ENCODE measurements at places on chromosomes 6 and 20.

DNA sequence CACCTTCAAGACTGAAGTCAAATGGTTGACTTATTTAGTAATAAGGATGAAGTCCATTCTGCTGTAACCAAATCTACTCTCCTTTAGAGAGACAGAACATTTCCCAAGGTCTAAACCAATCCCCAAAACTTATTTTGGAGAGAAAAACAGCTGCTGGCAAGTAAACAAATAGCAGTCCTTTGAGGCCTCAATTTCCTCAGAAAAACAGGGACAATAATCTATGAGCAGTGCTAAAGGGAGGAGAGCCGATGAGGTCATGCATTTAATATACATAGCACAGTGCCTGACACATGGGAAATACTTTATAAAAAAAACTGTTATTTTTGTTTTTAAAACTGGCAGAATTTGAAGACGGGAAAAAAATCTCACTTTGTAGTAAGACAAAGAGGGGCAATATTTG is 526.0 kb downstream of the EPM2A start:
- no peak for DNase-seq

- DNase-seq, result peak; percentile 68
Measured at GRCh38 chr6:106141441-106142237, 55.5 kb downstream of the PRDM1 start.

DNA sequence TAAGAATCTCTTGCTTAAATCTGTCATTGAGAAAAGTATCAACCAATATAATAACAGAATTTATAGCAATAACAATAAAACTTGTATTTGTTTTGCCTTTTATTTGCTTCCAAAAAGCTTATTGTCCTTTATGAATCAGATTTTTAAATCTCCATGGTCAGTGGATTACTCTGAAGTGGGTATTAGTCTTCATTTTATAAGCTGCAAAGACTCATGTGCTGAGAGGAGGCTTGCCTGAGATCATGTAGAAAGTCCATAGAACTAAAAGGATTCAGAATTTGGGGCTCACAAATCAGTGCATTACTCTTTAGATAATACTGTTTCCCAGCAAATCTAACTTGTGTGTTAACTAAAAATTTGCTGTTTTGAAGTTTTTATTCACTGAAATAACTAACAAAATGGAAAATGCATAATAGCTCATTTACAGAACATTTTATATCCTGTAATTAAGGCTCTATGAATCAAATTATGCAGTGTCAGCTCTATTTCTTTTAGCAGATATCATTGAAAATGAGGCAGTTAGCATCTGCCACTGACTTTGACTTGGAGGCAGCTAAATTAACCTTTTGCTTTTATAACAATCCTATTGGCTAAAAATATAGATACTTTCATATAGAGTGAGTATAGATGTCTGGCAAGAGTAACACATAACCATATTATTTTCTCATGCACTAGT is 781.1 kb upstream of the CITED2 start:
- no peak for DNase-seq

GRCh38 chr20:1371202-1371782 is 21.6 kb downstream of the FKBP1A start:
- no peak for DNase-seq

DNA sequence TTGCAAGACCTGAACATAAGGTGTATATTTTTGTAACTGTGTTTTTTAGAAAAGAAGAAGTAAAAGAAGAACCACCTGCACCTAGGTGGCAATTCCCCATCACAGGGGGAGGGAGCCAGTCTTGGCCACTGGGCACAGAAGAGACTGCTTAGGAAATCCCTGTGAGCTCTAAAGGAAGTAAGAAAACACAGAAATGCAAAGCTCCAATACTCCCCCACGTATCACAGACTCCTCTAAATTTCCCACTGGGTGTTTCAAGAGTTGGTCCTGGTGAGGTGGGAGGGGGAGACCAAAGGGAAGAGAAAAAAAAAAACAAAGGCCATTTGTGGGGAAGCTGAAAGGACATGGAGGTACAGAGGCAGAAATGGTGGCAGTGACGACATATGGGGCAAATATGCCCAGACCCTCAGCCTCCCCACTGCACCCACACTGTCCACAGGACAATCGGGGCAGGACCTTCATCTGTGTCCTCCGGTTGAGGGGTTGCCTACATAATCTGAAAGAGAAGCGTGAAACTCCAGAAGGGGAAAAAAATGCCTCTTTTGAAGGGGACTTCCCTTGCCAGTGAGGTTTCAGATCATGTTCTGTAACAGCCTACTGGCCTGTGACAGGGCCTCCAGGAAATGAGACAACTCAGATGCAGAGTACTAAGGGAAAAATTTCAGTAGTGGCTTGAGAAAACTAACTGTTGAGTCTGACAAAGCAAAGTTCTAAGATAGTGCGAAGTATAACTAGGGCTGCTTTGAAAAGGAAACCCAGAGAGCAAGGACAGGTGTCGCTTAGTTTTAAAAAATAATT is 226.2 kb upstream of the MARCKS start:
- DNase-seq, result peak; percentile 90

- DNase-seq, result no peak
Measured at GRCh38 chr20:46920114-46920513, 25.5 kb downstream of the EYA2 start.

- DNase-seq, result no peak
Measured at GRCh38 chr6:359261-360035, 32.1 kb upstream of the IRF4 start.

DNA sequence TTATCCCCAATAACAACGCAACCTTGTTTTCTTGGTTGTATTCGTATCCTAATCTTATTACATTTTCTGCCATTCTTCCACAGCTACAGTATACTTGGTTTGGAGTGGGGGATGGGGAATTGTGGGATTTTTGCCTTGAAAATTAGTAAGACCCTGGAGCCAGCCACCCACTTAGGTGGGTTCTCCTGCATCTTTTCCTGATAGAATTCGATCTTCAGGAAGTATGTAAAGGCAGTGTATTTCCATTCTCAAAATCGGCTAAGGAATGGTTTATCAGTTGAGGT is 1.1 kb downstream of the ITCH start:
- DNase-seq, result no peak

- peak; percentile 26 for DNase-seq
Measured at GRCh38 chr6:20370393-20370792, 31.3 kb upstream of the E2F3 start.

GRCh38 chr6:47581591-47581990 is 104.0 kb downstream of the CD2AP start:
- no peak for DNase-seq

GRCh38 chr20:10626896-10627295 is 46.9 kb downstream of the JAG1 start:
- no peak for DNase-seq

DNA sequence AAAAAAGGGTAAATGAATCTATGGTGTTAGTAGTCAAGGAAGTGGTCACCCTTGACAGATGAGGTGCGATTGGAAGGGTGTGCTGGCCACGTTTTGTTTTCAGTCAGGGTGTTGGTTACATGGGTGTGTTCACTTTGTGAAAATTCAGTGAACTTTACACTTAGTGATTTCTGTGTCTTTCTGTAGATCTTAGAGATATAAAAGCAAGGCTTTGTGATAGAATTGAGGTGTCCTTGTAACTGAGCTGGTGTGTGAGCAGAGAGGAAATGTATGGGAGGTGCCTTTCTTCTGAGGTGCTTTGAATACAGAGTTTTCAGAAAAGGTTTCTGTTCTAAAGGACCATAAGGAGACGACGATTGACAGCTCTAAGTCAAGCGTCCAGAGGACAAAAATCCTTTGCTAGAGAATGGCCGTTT is 90.5 kb downstream of the SAMD3 start:
- peak; percentile 86 for DNase-seq

- DNase-seq, result peak; percentile 23
Measured at GRCh38 chr6:118812970-118813369, 81.0 kb upstream of the ASF1A start.

- DNase-seq, result no peak
Measured at GRCh38 chr6:5278047-5278446, 16.7 kb downstream of the FARS2 start.

DNA sequence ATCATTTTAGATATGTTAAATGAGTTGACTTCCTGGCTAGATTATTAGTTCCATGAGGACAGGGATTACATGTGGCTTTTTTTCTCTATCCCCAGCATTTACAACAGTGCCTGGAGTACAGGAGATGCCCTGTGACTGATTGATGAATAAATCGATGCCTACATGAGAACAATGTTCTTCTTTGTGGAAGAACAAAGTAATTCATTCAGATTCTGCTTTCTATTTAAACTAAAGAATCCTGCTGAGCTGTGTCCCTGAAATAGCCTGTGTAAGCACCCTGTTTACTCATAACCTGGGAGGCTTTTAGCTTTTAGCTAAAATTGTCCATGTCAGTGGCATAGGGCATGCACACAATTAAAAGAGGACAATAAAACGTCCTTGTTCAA is 125.1 kb upstream of the BTBD3 start:
- DNase-seq, result no peak

DNA sequence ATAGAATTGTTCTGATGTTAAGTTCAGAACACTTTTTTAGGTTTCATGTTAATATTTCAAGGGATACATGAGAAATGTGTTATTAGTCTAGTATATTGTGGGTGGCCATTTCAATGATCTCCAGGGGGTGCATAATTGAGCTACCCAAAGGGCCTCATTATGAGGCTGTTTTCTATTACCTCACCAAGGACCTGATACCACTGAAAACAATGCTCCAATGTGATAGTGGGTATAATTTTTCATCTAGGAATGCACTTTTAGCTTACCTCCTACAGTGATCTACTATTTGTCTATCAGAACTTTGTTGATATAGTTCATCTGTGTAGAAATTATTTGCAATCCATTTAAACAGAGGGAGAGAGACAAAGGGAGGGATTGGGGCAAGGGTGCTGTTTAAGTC is 106.8 kb upstream of the HS3ST5 start:
- no peak for DNase-seq

DNA sequence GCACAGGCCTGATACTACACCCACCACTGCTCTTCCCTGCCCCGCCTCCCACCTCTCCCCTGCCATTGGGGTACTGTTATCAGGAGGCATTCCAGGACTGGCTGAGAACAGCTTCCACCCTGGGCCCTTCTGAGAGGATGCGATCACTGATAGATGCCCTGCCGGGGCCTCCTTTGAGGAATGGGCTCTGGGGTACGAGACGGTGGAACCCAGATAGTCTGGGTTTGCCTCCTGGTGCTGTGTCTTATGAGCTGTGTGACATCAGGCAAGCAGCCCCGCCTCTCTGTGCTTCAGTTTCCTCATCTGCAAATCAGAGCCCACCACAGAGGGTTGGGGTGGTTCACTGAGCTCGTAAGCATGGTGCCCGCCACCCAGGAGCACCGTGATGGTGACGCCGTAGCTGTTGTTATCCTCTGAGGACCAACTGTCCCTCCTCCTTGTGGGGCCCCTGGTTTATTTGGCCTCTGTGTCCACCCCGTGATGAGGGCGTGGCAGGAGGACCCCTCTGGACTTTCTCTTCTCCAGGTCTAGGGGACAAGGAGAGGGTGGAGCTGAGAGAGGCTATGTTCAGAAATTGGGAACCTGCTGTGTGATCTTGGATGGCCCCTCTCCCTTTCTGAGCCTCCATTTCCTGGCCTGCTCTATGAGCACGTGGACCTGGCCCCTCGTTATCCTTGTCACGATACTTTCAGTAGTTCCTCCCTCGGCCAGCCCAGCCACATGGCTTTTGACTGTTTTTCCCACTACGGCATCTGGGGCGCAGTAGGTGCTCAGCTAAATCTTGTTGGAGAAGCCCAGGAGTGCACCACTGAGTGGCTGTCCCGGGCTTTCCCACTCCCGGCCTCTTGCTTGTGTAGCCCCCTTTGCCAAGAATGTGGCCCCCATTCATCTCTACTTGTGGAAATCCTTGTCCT is 18.3 kb downstream of the SRC start:
- DNase-seq, result no peak

GRCh38 chr6:148388521-148388920 is 45.9 kb downstream of the SASH1 start:
- DNase-seq, result no peak

All from activated CD4-positive, alpha-beta T cell treated with anti-CD3 and anti-CD28 coated beads, Interleukin-10, Interleukin-2, amounts not matched to agents 100 ng/mL and 50 ng/mL, durations not matched to agents 16 hours and 8 hours (primary cell).